ENCODE measurements at places on chromosomes 11 and 22.
A peak's percentile ranks its signal among the peaks of the same experiment; 100 is the strongest.

GRCh38 chr11:10379426-10379825 lies 74.6 kb downstream of the ADM start:
- DNase-seq: no peak

DNA sequence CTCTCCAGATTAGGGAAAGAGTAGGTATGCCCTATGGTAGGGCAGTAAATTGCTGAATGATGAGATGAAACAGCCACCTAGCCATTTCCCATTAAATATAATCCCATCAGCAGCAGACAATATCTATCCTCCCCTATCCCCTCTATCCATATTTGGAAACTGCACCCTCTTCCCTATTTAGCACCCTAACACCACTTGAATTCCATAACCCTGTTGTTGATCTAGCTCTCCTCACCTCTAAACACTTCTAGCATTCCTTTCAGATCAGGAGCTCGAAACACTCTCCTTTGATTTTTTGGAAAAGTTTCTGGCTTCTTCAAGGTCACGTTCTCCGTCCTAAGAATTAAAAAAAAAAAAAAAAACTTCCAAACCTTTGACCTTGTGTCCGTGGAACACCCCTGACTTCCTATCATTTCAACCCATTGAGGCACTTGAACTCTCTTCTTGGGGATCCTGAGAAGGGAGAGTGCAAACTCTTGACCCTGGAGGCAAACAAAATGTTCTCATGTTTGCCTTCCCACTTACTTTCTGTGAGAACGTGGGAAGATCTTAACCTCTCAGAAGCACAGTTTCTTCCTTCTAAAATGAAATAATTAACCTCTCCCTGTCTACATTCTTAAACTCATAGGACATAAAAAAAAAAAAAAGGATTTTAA lies 19.0 kb downstream of the TRIM5 start:
- DNase-seq: no peak

GRCh38 chr11:74685905-74686304 lies 45.3 kb downstream of the CHRDL2 start:
- no peak for DNase-seq

DNA sequence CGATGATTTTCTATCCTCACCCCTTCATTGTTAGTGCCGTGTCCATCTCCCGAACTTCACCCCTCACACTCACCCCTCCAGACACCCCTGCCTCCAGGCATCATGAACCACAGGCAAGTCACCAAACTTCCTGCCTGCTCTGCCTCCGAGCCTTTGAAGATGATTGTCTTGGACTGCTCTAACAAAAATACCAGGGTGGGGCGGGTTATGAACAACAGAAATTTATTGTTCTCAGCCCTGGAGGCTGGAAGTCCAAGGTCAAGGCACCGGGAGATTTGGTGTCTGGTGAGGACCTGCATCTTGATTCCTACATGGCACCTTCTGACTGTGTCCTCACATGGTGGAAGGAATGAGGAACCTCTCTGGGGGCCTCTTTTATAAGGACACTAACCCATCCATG lies 1508.3 kb downstream of the TBC1D22A start:
- DNase-seq: no peak

GRCh38 chr11:65078151-65078550 lies 5.7 kb downstream of the CDCA5 start:
- peak; percentile 71 for DNase-seq

GRCh38 chr11:92453055-92453454 lies 228.4 kb downstream of the FAT3 start:
- no peak for DNase-seq
